ENCODE measurements at places on chromosomes 2 and 18.

GRCh38 chr2:20351555-20352229 is 1.0 kb upstream of the PUM2 start:
- no peak for DNase-seq

- no peak for DNase-seq
Measured at GRCh38 chr2:133378928-133379549, 189.2 kb downstream of the NCKAP5 start.

GRCh38 chr2:219435701-219436100 is 1.1 kb downstream of the SPEG start:
- no peak for DNase-seq

DNA sequence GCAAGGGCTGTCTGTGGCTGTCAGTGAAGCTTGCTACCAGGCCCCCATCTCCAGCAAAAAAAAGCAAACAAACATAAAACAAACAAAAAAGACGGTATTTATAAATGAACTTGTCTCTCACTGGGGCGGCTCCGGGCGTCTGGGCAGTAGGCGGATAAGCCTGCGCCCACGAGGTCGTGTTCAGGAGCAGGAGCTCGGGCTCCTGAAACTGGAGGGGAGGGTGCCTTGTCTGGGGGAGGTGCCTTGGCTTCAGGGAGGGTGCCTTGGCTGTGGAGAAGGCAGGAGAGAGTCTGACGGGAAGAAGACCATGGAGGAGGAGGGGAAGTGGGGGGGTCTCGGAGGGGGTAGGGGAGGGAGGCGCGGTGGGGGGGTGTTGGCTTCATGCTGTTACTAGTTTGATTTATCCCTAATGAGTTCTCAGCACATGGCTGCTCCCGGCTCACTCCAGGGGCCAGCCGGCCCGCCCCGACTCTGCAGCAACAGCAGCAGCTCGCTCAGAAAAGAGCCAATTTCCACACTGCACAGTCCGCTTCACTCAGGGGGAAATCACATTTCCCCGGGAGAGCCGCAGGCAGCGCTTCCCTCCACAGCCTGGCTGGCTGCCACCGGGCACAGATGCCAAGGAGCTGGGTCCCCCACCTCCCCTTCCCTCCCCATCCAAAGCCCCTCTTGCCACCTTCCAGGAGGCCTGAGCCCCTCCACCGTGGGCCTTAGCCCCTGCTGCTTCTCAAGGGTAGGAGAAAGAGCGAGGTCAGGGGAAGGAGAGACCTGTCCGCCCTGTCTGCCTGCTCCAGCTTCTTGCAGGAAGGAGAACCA is 38.7 kb downstream of the PSD4 start:
- no peak for DNase-seq

GRCh38 chr18:28043631-28044030 is 133.3 kb downstream of the CDH2 start:
- DNase-seq, result no peak

DNA sequence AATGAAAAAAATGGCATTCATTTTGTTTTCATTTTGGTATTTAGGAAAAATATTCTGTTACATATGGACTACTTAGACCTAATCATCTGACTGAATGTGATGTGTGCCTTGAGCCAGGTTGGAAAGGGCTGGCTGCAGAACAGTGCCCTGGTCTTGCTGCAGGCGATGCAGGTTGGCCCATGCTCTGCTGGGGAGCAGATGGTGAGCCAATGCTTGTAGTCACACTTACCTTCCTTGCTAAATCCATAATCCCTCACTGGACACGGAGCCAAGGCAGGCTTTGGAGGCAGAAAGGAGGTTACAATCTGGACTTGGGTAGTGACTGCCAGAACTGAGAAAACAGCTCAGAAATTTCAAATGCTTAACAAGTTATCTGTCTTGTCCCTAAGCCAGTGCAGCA is 228.7 kb downstream of the ARHGAP15 start:
- no peak for DNase-seq

DNA sequence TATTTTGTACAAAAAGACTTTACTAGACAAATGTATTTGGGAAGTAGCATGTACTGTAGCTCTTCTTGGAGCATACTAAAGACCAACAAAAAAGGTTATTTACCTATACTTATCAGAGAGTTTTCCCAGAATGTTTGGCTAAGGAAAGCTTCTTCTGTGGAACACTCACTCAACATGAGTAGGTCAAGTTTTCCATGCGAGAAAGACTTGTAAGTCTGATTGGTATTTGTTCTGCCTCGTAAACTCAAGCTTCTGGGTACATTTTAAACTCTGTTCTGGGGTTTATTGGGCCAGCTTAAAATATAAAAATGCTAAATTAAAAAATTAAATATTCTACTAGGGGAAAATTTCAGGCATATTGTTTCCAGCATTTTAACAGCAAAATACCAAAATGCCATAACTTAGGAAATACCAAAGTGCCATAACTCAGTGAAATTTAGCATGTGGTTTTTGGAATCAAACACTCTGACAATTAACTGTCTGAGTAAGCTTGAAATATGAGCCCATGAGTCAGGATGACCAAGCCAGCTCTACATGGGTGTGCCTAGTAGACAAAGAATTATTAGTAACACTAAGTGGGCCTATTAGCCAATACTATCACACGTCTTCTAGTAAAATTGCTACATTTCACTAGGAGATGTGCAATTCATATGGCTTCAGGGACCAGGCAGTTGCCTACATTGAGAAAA is 47.3 kb upstream of the SERPINE2 start:
- no peak for DNase-seq

- DNase-seq, result no peak
Measured at GRCh38 chr2:46999857-47000678, 84.5 kb upstream of the MCFD2 start.

DNA sequence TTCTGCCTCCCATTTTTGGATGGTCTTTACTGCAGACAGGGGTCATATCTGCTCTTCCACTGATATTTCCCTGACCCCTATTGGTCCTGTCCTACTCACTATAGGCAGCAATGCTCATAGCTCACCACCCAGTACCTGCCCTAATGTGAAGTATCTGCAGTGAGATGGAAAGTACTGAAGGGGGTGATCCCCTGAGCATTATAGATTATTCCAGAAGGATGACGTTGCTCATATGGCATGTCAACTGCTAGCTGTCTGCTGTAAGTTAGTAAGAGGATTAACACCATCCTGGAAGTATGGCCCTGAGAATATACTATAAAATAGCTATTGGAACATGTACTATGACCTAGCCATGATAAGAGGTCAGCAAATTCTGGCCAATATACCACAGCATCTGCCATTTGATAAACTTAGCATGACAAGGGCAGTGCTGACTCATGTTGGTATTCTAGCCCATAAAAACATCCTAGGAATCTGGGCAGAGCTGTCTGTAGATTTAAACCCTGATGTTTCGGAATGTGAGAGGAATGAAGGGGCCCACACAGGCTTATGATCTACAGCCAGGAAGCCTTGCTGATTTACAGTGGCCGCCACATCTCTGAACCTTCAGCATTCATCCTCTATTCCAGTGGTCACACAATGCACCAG is 451.4 kb downstream of the TNS1 start:
- no peak for DNase-seq

GRCh38 chr2:186135686-186136085 is 350.4 kb upstream of the ZC3H15 start:
- DNase-seq, result no peak

DNA sequence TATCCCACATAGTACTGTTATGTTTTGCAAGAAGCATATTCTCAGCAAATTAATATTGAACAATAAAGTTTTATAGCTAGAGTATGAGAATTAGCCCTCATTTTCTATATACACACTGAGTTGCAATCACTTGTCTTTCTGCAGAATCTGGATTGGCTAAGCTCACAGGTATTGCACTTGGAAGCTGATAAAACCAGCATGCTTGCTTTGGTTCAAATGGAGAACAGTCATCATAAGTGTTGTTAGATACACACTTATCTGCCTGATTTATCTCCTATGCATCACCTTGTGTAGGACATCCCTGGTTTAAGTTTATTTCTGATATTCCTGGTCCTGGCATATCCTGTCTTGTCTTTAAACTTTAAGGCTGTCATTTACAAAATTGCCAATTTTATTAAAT is 38.0 kb upstream of the CYP20A1 start:
- no peak for DNase-seq

GRCh38 chr18:72235422-72235821 is 308.7 kb downstream of the CBLN2 start:
- no peak for DNase-seq

GRCh38 chr2:133602538-133602937 is 34.3 kb upstream of the NCKAP5 start:
- no peak for DNase-seq

DNA sequence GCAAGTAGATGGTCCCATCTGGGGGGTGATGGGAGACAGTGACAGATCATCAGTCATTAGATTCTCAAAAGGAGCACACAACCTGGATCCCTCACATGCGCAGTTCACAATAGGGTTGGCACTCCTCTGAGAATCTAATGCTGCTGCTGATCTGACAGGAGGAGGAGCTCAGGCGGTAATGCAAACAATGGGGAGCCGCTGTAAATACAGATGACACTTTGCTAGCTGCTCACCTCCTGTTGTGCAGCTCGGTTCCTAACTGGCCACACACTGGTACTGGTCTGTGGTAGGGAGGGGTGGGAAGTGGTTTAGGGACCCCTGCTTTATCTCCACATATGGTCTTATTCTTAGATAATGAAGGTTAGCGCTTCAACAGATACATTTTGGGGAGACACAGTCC is 506.6 kb downstream of the PLCL1 start:
- DNase-seq, result no peak

DNA sequence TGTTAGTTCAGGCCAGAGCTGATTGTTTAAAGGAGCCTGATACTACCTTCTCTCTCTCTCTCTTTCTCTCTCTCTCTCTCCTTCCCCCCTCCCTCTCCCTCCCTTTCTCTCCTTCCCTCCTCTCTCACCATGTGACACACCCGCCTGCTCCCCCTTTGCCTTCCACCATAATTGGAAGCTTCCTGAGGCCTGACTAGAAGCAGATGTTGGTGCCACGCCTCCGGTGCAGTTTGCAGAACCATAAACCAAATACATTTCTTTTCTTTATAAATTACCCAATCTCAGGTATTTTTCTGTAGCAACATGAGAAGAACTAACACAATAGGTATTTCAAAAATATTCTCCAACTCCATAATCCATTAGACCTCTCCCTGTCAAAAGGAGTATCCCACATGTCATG is 62.4 kb downstream of the ANKRD62 start:
- DNase-seq, result no peak

- no peak for DNase-seq
Measured at GRCh38 chr2:168116448-168116847, 130.9 kb downstream of the STK39 start.

- DNase-seq, result peak; percentile 58
Measured at GRCh38 chr2:3651691-3652648, 6.0 kb upstream of the ALLC start.

GRCh38 chr2:88903749-88904353 is 212.4 kb downstream of the RPIA start:
- no peak for DNase-seq

- DNase-seq, result no peak
Measured at GRCh38 chr2:25215232-25215631, 46.9 kb upstream of the POMC start.

GRCh38 chr2:17249249-17249648 is 269.0 kb downstream of the RAD51AP2 start:
- no peak for DNase-seq

DNA sequence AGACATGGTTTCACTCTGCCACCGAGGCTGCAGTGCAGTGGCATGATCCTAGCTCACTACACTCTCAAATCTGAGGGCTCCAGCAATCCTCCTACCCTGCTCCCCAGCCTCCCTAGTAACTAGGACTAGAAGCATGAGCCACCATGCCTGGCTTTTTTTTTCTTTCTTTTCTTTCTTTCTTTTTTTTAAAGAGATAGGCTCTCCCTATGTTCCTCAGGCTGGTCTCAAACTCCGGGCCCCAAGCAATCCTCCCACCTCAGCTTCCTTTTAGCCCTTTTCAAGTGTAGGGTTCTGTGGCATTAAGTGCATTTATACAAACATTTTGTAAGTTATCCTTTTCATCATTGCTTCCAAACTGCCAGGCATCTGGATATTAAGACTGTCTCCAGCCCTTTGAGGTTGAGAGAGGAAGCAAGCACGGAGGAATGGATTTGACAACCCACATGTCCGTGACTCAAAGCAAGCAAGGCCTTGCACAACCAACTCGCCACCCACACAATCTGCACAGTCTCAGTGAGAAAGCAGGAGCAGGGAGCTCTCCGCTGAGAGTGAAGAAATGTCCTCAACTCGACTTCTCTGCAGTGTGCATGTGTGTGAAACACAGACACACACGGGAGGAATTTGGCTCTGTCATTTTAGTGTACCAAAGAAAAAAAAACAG is 65.6 kb downstream of the ATP8B1 start:
- peak; percentile 8 for DNase-seq

GRCh38 chr2:241769819-241770184 is 6.8 kb upstream of the GAL3ST2 start:
- no peak for DNase-seq

DNA sequence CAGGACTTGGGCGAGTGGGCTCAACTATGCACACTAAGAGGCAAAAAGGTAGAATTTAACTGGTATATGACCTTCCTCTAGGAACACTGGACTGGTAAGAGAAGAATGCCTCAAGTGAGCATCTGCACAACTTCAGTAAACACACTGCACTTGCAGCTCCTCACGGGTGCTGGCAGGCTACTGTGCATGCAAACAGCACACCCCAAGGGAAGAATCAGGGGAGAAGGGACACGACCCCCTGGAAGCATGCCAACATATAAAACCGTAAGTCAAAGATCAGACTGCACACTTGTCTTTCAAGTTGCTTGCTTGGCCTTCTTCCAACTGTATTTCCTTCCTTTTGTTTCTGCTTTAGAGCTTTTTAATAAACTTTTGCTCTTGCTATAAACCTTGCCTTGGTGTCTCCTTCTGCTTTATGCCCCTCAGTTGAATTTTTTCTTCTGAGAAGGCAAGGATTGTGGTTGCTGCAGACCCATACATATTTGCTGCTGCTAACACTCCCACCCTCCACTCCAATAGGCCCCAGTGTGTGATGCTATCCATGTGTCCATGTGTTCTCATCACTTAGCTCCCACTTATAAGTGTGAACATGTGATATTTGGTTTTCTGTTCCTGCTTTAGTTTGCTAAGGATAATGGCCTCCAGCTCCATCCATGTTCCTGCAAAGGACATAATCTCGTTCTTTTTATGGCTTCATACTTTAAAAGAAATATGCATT is 263.7 kb upstream of the SPOPL start:
- DNase-seq, result no peak

GRCh38 chr2:209663656-209664055 is 108.0 kb upstream of the UNC80 start:
- no peak for DNase-seq

DNA sequence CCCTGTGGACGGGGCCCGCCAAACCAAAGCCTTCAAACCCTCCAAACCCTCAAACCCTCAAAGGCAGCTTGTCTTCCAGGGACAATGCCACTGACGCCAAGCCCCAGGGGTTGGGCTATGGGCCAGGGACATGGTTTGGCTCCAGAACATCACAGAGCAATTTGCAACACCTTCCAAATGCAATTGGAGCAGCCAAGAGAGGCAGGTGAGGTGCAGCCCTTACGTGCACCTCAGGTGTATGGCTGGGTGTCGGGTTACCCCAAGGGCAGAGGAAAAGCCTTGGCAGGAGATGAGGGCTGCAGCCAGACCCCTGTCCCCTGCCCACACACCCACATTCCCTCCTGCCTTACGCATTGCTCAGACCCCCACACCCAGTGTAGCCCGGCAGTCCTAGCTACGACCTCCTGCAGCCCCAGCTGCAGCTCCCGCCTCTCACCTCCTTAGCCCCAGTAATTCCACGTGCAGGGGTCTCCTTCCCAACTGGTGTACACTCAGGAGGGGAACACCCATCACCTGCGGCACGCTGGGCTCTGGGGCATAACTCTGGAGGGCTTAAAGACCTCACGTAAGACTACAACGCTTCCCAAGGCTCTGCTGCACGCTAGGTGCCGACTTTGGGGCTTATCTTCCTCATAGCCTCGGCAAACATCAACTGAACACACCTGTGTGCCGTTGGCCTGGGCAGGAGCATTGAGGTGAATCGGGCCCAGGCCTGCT is 88.7 kb downstream of the TFCP2L1 start:
- no peak for DNase-seq
